ENCODE measurements at places on chromosomes 13 and 19.
A peak's percentile ranks its signal among the peaks of the same experiment; 100 is the strongest.

GRCh38 chr13:39269411-39269810 is 231.2 kb downstream of the NHLRC3 start:
- DNase-seq: no peak

DNA sequence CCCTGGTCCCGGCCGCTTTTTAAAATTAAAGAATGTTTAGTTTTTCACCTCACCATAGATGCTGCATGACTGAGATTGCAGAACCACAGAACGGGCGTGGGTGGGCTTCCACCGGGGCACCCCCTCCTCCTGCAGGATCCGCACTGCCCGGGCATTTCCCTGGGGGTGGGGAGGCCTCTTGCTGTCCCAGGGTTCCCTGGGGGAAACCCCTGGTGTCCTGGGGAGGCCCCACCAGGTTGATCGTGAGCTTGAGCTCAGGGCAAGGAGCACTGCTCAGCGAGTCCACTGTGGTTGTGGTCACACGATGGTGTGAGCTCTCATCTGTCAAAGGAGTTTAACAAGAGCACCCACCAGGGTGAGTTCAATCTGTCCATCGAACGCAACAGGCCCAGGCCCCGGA is 11.4 kb upstream of the TCF3 start:
- DNase-seq: no peak

DNA sequence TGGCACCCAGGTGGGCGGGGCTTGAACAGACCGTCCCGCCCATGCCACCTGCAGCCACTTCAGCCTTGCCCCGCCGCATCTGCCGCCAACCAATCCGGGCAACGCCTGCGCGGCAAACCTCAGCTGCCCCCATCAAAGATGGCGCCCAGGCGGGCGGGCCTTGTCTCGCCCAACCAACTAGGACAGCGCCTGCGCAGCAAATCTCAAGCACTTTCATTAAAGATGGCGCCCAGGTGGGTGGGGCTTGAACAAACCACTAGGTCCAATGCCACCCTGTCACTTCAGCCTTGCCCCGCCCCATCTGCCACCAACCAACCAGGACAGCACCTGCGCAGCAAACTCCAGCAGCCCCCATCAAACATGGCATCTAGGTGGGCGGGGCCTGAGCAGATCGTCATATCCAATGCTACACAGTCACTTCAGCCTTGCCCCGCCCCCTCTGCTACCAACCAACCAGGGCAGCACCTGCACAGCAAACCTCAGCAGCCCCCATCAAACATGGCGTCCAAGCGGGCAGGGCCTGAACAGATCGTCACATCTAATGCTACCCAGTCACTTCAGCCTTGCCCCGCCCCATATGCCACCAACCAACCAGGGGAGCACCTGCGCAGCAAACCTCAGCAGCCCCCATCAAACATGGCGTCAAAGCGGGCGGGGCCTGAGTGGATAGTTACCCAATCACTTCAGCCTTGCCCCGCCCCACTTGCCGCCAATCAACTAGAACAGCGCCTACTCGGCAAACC is 1.4 kb downstream of the PEG3 start:
- DNase-seq: peak; percentile 21

- no peak for DNase-seq
Measured at GRCh38 chr13:100523981-100524386, 64.6 kb downstream of the GGACT start.

GRCh38 chr19:55466241-55466614 is 1.7 kb upstream of the C19orf85 start:
- DNase-seq: no peak

DNA sequence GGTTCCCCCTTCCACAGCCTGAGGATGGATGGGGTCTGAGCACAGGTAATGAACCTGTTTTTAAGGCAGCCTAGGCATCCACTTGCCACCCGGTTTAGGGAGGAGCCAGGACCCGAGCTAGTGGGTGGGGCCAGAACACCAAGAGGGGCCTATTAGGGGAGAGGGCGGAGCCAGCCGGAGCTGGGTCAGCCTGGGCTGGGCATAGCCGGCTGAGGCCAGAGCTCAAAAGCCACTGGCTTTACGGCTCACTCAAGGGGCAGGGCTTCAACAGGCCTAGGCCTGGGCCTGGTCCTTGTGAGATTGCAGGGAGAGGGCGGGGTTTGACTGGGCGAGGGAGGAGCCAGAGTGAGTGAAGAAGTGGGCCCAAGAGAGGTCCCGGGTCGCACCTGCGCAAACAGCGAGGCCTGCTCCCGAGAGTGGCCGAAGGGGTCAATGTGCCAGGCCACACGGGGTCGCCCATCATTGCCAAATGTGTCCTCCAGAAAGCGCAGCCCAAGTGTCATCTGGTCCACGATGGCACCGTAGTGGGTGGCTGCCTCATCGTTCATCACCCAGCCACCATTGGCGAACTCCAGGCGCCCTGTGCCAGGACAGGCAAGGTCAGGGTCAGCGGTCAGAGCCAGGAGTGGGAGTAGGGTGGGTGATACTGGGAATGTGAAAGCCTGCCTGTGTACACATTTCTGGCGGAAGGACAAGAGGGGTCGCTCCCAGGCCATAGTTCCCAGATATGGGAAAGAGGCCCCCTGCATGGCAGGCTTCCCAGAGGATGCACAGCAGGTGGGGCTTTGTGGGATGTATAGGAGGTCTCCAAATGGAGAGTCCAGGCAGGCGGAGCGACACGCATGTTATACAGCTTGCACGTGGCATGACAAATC is 1.9 kb downstream of the MAN2B1 start:
- DNase-seq: no peak

DNA sequence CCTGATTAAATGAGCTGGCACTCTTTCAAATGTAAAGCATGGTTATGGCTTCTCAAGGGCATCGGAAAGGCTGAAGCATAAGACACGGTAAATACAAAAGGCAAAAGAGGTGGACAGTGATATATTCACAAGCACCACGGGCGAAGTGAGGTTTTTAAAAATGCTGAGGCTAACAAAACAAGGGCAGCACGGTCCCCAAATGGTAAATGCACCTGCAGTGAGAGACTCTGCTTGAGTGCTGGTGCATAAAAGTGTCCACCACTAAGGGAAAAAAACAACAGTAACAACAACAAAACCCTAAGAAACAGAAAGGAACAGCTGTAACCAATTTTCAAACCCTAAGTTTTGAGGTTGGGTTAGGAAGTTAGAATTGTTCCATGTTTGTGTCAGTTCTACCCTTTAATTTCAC is 234.9 kb downstream of the PCDH9 start:
- DNase-seq: no peak

GRCh38 chr19:3467437-3468198 is 12.7 kb downstream of the SMIM24 start:
- no peak for DNase-seq

DNA sequence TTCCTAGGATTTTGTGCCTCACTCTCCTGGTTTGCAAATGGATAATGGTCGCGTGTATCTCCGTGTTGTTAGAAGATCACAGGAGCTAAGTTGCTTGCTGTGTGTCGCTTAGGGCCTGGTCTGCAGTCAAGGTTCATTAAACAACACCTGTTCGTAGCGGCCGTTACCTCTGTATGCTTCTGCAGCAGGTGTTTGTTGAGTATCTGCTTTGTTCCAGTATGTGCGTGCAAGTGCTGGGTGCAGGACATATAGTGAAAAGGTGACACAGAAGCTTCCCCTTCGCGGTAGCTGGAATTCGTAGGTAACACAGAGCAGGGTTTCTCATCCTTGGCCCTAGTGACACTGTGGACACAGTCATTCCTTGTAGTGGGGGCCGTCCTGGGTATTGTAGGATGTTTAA is 5.4 kb downstream of the MED25 start:
- no peak for DNase-seq

DNA sequence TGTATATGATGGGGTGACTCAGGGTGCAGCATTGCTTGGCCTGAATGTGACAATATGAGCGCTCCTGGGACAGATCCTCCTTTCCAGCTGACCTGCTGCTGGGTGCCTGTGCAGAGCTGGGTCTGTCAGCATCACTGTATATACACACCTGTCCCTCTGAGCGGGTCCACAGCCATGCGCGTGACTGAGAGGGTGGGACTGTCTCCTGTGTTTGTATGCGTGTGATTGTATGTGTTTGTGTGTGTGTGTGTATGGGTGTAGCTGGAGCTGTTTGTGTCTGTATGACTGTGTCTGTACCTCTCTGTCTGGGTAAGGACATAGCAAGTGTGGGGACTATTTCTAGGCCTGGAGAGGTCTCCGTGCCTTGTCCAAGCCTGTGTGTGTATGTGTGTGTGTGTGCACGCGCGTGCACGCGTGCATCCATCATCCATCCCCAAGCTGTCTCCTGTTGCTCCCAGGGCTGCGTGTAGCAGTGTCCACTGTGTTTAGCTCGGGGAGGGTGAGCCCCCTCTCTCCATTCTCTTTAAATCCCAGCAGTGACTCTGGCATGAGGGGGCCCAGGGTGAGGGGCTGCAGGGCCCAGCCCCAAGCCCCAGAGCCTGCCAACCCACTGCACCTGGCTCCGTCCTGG is 8.3 kb downstream of the IGLON5 start:
- DNase-seq: no peak

DNA sequence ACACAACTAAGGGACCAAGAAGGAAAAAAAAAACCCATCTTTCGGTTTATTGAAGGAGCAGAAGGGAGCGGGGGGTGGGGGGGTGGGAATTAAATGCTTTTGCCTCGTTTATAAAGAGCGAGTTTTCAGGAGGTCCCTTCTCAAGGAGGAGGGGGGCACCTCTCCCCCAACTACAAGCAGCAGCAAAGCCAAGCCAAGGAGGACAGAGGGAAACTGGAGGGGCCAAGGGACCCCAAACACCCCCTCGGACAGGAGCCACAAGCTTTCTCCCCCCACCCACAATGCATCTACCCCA is 2.4 kb downstream of the IRF2BP1 start:
- no peak for DNase-seq

DNA sequence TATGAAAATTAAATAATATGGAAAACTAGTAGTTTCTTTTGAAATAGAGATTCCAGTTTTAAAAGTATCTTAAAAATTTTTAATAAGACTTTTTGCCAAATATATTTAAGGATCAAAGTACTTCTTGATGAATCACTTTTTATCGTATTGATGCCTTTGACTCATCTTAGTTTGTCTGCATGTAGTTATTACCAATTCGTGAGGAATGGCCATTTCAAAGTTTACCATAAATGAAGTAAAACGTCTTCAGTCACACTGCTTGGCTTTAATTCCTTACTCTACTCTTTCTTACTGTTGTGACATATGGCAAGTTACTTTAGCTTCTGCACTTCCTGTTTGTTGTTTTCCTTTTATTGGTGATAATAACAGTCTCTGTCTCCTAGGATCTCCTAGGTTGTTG is 38.3 kb downstream of the NDFIP2 start:
- no peak for DNase-seq

DNA sequence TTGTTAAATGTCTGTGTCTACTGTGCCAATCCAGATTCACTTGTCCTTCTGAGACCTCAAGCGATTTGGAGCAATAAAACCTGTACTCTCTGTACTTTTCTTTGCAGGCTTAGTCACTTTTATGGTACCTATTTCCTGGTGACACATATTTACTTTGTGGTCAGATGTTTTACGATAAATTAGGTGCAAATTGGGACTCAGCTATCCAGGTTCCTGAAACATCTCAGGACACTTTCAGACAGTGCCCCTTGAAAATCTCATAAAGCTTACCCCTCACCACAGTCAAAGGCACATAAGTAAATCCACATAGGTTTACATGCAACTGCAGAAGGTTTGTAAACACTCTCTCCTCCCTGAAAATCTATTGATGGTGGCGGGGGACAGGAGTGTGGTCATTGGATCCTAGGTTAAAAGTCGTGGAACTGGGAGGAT is 438.8 kb downstream of the EFNB2 start:
- DNase-seq: no peak

GRCh38 chr19:41802770-41803169 is 6.4 kb downstream of the CEACAM3 start:
- no peak for DNase-seq

DNA sequence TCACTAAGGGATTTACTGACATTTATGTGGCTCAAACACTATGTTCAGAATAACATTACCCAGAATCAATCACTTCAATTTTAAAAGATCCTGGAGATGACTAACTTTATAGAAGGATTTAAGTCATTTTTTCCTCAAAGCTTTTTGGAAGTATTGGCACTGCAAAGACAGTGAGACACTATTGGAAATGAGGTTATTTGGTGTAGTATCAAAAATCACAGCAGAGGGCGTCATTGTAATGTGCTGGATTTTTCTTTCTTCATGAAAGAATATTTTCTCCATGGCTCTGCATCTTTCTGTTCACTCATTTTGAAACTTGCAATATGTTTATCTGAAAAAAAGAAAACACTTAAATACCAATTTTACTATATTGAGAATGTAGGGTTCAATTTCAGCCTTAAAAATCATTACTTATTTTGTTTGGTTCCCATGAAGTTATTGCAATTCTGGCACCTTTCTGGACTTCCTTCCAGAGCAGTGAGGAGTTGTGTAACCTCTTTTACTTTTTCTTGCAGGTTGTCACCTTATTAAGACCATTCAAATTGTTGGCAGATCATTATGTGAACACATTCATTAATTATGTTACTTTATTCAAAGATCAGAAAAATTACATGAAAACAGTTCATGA is 3.7 kb upstream of the CSNK1A1L start:
- no peak for DNase-seq

- DNase-seq: peak; percentile 60
Measured at GRCh38 chr19:4567584-4568071, 8.1 kb upstream of the SEMA6B start.

GRCh38 chr19:38868551-38868950 is 9.5 kb downstream of the RINL start:
- no peak for DNase-seq

DNA sequence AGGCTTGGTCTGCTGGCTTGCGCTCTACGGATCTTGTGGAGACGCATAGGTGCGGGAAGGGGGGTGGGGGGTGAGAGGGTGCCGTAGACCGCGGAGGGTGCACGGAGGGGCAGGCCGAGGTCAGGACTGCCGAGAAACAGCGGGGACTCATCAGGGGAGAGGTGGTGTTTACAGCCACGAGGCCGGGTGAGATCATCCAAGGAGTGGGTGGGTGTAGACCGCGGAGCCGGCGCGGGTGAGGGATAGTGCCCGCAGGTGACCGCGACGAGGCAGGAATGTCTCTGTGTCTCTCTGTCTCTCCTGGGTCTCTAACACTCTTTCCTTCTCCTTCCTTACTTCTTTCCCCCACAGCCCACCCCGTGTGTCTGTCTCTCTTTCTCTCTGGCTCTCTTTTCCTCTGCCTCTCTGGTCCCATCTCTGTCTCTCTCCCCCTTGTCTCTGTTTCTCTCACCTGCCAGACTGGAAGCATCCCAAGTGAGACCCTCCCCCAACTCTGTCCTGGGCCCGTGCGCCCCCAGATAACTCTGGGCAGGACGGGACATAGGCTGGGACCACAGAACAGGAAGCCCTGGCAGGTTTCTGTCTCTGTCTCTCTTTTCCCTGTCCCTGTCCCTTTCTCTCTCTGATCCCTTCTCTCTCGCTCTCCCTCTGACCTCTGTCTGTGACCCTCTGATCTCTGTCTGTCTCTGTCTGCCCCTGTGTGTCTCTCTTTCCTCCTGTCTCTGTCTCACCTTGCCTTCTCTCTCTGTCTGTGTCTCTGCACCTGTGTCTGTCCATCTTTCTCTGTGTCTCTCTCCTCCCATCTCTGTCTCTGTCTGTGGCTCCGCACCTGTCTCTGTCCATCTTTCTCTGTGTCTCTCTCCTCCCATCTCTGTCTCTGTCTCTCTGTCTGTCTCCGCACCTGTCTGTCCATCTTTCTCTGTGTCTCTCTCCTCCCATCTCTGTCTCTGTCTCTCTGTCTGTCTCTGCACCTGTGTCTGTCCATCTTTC is 1.8 kb upstream of the KLK4 start:
- DNase-seq: no peak

- no peak for DNase-seq
Measured at GRCh38 chr13:111919286-111919685, 147.7 kb upstream of the SOX1 start.
